ENCODE measurements at places on chromosomes 11 and 22. TPM values are rescaled to one million over a fixed set of nuclear protein-coding genes. Genes with fewer than 3 reads are reported as not detected.

SPDYC gene
- polyA plus RNA-seq, result not detected

- DNase-seq, result no peak
- no peaks in the 10 kb centered on the region for H3K36me3 ChIP-seq
- H3K27ac ChIP-seq, result no peak overlapping the region
- H3K27me3 ChIP-seq, result no peaks in the 10 kb centered on the region
These were observed 195.5 kb downstream of the EFCAB6 start for GRCh38 chr22:43616645-43617044.

DNA sequence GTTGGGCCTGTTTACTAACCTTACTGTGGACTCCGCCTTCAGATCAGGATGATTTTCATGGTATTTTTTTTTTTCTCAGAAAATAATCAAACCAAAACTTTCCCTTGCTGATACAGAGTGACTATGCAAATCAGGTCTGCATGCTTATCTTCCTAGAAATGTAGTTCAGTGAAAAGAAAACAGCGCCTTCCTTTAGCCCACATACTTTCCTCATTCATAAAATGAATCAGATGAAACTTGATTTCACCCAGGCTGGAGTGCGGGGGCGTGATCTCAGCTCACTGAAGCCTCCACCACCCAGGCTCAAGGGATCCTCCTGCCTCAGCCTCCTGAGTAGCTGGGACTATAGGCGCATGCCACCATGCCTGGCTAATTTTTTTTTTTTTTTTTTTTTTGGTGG is 26.0 kb downstream of the ZNRF3 start:
- no peak overlapping the region for H3K27ac ChIP-seq
- DNase-seq, result no peak
- H3K36me3 ChIP-seq, result no peaks in the 10 kb centered on the region
- H3K4me1 ChIP-seq, result peaks cover 47% of the 10 kb centered on the region

- H3K4me1 ChIP-seq, result no peaks in the 10 kb centered on the region
- no peaks in the 10 kb centered on the region for H3K27me3 ChIP-seq
- no peaks in the 10 kb centered on the region for H3K36me3 ChIP-seq
- DNase-seq, result no peak
- no peak overlapping the region for H3K4me3 ChIP-seq
These were observed 57.2 kb upstream of the SHANK2 start for GRCh38 chr11:71309611-71310010.

- H3K36me3 ChIP-seq, result no peaks in the 10 kb centered on the region
- no peak overlapping the region for H3K27ac ChIP-seq
- no peak for DNase-seq
- no peaks in the 10 kb centered on the region for H3K27me3 ChIP-seq
These were observed 171.0 kb upstream of the ARHGAP20 start for GRCh38 chr11:110883256-110883655.

GRCh38 chr11:3942956-3943497 is 87.6 kb downstream of the STIM1 start:
- no peaks in the 10 kb centered on the region for H3K27me3 ChIP-seq
- DNase-seq, result no peak
- no peaks in the 10 kb centered on the region for H3K36me3 ChIP-seq
- no peak overlapping the region for H3K27ac ChIP-seq
